ENCODE measurements at places on chromosomes 11 and 22.

DNA sequence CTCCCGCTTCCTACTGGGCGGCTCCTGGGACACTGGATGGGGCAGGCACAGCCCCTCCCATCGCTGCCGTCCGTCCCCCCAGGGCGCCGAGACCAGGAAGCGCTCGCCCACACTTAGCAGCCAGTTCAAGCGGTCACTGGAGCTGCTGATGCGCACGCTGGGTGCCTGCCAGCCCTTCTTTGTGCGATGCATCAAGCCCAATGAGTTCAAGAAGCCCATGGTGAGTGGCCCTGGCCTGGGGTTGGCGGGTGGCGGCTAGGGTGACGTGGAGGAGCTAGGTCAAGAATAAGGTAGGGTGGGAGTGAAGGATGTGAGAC, 44.6 kb downstream of the MYO7A start:
- no peak for DNase-seq

DNA sequence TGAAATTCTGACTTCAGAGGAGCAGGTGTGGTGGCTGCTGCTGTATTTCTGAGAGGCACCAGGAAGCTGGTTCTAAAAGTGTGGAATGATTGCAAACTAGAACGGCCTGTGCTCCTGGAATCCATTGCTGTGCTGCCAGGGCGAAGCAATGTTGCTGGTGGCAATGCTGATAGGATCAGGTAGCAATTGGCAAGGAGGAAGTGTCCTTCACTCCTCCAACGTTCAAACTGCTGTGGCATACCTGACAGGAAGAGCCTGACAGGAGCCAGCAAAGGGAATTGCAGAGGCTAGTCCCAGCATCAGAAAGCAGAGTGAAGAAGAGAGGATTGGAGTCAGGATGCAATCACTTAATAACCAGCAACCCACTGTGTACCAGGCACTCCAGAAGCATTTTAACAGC, 118.2 kb downstream of the FAR1 start:
- DNase-seq: no peak

DNA sequence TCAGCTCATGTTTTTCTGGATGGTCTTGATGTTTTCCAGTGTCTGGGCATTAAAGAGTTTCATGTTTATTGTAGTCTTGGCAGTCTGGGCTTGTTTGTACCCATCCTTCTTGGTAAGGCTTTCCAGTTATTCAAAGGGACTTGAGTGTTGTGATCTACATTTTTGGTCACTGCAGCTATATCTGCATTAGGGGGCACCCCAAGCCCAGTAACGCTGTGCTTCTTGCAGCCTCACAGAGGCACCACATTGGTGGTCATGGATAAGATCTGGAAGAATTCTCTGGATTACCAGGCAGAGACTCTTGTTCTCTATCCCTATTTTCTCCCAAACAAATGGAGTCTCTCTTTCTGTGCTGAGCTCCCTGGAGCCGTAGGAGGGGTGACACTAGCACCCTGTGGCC, 451.5 kb upstream of the FAT3 start:
- DNase-seq: no peak

DNA sequence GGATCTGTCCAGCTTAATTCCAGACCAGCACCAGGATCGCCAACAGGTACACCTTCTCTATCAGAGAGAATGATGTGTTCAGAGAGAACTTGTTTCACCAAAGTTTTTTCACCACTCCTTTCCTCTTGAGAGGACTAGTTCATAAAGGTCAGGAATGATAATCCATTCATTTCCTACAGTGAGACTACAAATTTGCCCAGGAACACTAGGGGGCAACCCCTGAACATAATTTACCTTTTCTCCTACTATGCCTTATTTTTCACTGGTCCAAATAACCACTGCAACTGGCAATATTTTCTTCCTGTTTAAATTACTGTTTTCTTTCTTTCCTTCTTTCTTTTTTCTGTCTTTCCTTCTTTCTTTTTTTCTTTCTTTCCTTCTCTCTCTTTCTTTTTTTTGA, 22.5 kb downstream of the CAVIN3 start:
- DNase-seq: no peak

DNA sequence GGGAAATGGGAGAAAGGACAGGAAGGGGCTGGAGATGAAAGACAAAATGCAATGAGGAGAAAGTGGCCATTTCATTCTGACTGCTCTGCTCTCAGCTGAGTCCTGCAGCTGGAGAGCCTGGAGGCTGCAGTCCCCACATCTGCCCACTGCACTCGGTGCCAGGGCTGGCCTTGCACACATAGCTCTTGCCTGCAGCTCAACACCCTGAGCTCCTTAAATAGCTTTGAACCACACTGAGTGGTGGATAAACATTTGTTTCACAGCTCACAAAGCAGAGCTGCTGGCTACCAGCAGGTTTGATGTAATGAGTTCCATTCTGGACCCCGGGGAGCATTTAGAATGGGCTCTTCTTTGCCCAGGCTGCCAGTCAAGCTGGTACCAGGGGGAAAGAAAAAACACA, 426.1 kb upstream of the CADM1 start:
- DNase-seq: peak; percentile 34

DNA sequence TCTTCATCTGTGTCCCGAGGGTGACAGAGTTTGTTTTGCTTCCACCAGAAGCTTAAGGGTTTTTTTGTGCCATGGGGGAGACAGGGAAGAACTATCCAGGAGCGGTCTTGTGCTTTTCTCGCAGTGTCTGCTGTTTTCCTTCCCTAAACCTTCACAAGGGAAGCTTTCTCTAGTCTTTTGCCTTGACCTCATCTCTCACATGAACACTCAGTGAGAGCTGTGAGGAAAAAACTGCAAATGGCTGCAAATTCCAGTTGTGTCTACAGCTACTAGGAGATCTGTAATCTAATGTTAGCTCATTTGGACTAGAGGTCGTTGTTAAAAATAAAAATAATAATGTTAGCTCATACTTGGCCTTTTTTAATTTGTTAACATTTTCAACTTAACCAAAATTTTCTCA, 264.7 kb upstream of the SESN3 start:
- DNase-seq: no peak

GRCh38 chr11:69812946-69813345, 6.3 kb downstream of the FGF3 start:
- DNase-seq: no peak

DNA sequence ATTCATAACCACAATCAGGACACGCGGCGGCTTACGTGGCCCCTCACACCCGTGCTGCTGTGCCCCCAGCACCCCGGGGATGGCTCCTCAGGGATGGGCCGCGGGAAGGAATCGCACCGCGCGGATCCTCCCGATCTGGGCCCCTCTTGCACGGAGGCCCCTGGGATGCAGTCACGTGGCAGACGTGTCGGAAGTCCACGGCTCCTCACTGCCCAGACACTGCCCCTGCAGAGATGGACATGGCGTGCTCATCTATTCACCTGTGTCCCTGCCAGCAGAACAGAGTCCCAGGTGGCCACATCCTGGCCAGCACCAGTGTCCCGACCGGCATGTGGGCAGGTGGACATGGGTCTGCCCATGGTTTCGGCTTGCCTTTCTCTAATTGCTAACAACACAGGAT, 12.8 kb downstream of the MOB2 start:
- DNase-seq: no peak

DNA sequence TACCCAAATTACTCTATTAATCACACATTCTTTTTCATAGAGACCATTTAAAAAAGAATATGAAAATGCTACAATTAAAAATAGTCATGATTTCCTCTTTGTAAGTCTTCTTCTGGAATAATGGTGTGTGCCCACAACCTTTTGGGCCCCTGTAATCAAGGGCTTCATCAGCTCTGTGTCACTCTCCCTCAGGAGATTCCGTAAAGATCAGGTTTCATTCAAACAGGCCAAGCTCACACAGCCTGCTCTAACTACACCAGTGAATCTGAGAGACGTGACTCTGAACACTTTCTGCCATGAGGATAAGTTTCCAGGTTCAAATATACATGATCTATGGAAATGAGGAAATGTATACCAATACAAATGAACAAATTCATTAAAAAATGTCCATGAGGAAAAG, 9.5 kb downstream of the DRICH1 start:
- no peak for DNase-seq

Measured in posterior cingulate gyrus (tissue), 11 donors.